ENCODE measurements at places on chromosomes 16 and 17.

- DNase-seq, result no peak
Measured at GRCh38 chr17:75365009-75365930, 40.2 kb downstream of the GRB2 start.

- DNase-seq, result no peak
Measured at GRCh38 chr16:10644092-10644491, 50.6 kb downstream of the TEKT5 start.

- DNase-seq, result peak; percentile 16
Measured at GRCh38 chr16:67865318-67865717, 7.5 kb upstream of the EDC4 start.

DNA sequence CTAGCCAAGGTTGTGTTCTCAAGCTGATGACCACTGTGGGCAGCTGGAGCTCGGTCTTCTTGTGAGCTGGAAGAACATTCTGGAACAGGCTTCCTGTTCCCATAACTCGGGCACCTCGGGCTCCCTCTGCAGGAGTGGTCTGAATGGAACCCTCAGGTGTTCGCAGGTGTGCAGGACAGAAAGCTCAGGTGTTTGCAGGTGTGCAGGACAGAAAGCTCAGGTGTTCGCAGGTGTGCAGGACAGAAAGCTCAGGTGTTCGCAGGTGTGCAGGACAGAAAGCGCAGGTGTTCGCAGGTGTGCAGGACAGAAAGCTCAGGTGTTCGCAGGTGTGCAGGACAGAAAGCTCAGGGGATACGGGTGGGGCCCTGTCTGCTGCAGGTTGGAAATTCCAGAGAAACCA, 109.0 kb upstream of the CACNG5 start:
- no peak for DNase-seq

- DNase-seq, result no peak
Measured at GRCh38 chr17:61537264-61537771, 53.7 kb downstream of the NACA2 start.
